ENCODE measurements at places on chromosomes 4 and X.

GRCh38 chr4:76420188-76420761, 666 bp downstream of the CCDC158 start:
- no peak for DNase-seq

GRCh38 chr4:33025236-33025635, 2305.1 kb downstream of the PCDH7 start:
- DNase-seq = no peak

- no peak for DNase-seq
Measured at GRCh38 chr4:968621-969394, 4.6 kb downstream of the DGKQ start.

GRCh38 chr4:1371176-1372165, 24.5 kb downstream of the UVSSA start:
- no peak for DNase-seq

DNA sequence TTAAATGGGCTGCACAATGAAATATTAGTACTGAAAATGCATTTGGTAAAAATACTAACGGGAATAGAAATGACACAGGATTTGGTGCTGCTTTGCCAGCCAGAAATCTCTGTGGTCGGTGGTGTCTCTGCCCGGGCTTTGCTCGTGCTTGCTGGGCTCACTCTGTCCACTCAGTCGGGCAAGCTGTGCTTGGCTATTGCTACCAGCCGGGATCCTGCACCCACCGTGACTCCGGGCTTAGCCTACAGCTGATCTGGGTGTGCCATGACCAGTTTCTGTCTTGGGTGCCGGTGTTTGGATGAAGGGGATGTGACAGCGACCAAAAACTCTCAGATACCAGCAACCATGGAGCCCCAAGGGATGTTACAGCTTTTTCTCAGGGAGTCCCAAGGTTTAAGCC, 487.7 kb downstream of the TECRL start:
- no peak for DNase-seq

- peak; percentile 32 for DNase-seq
Measured at GRCh38 chrX:100745806-100746537, 14.1 kb upstream of the SYTL4 start.

DNA sequence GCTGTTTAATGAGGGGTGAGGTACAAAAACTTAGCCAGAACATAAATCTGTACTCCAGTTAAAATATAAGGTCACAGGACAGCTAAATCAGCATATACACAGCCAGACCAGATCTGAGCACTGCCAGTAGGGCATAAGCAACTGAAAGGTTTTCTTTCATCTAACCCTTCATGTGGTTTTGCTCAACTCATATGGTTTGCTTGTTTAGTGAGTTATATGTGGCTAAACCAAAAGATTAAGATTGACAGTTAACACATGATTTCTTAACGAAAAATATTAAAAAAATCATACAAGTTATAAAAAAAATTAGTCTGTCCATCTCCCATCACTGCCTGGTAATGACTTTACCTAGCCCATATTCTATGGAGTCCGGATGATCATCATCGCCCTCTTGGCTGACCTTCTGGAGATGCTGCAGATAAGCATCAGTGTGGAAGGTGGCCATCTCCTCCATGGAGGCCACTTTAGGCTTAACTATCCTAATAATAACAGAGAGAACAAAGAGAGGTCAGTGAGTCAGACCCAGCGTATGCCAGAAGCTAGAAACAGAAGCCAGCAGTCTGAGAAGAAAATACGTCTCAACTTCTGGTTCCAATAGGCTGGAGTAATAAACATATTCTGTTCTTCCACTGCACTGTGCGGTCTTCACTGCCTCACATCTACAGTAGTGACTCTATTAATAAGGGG, 4.1 kb downstream of the HDAC8 start:
- peak; percentile 11 for DNase-seq

DNA sequence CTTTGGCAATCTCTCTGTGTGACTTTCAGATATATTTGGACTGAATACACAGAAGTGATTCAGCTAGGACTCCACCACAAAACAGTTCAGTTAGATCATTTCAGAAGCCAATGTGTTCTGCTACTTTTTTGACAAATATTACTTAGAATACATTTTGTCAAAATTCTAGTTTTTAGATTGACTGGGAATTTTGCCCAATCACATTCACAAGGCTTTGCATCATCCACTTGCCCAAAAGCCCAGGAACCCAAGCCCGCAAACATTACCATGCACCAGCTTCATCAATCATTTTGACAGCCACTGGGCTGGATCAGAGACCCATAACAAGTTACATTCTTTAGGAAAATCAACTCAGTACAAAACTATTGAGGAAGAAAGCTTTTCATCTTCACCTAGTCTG, 256.6 kb upstream of the NDST3 start:
- no peak for DNase-seq

- DNase-seq = peak; percentile 89
Measured at GRCh38 chr4:183349673-183350072, 27.4 kb upstream of the CLDN24 start.

- DNase-seq = no peak
Measured at GRCh38 chr4:40200875-40201801, 4.3 kb downstream of the RHOH start.

- DNase-seq = no peak
Measured at GRCh38 chr4:118360106-118360505, 7.3 kb upstream of the PRSS12 start.

DNA sequence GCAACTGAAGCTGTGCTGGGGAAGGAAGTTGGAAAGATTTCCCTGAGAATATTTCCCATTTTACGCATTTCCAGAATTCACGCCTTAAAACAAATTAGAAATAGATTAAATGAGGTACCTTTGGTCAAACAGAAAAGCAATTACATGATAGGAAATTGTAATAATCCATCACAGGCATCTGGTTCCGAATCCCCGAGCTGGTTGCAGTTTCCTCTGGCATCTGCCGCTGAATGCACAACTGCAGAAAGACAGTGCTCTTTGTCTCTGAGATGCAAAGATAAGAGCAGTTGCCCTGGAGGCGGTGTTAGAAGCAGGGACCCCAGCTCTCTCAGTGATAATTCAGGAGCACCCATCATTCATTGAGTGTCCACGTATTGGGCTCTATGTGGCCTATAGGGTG, 224.4 kb downstream of the LDB2 start:
- DNase-seq = no peak

DNA sequence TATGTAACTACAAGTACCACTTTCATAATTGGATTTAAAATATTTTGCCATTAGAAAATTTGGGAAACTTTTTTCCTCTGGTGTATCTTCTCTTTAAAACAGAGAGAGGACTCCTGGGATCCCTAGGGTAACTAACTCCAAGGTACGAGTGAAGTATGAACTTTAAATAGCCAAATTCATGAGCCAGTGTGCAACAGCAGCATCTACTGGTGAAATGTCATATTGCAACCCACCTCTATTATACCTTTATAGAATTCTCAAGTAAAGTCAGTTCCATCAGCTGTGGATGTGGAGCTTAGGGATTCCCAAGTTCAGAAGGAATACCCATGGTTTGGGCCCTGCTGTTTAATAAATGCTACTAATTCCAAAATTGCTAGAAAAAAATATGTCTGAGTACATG, 282.7 kb upstream of the TAPT1 start:
- no peak for DNase-seq

DNA sequence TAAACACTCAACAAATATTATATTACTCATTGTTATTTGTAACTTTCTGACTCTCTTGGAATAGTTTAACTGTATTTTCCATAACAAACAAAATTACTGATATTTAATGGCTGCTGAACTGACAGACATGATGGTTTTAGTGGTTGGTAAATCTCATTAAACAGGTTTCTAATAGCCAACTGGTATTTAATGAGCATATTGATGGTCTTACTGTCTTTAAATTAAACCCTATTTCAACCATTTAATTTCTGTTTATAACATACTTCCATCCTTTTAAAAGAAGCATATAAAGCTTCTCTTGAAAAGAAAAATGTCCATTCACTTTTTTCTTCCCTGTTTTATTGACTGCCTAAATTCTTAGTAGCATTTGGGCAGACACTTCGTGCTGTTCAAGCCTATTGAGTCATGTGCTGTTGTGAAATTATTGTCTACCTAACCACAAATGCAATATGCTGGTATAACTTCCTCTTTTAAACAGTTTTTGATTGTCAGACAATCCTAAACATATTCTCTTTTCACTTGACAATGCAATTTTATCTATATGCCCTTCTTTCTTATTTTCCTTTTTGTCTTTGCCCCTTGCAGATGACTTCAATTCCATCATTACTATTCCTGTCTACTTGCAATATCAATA, 163.9 kb upstream of the SLC7A11 start:
- DNase-seq = peak; percentile 73

GRCh38 chr4:40831146-40831907, 81.6 kb downstream of the NSUN7 start:
- DNase-seq = no peak

DNA sequence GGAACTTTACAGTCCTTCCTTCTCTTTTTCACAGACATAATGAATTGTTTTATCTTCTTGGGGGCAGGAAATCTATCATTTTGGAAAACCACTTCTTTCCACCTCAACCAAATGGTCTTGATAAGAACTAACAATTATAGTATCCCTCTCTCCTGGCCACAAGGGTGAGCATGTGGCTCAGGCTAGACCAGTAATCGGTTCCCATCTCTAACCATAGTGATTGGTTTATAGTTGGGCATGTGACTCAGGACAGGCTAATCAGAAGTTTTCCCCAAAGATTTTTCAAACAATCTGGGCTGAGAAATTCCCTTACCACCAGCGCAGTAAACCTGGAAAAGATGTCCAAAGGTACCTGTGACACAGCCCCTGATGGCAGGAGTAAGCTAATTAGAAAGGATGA, 4.0 kb upstream of the CXorf66 start:
- DNase-seq = no peak

DNA sequence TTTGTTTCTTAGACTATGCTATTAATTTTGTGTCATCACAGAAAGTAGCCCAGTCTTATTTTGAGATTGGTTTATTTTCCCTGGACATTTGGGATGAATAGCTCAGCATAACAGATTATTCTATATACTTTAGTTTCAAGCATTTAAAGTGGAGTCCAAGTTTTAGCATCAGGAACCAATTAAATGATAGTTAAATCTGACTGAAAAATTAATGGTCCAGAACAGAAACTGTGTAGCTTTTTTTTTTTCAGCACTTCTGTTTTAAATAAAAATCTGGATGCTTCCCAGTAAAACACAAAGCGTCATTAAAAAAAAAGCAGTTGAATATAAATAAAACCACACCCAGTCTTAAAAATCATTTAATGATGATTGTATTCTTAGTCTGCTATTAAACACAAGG, 59.4 kb upstream of the PITX2 start:
- no peak for DNase-seq

DNA sequence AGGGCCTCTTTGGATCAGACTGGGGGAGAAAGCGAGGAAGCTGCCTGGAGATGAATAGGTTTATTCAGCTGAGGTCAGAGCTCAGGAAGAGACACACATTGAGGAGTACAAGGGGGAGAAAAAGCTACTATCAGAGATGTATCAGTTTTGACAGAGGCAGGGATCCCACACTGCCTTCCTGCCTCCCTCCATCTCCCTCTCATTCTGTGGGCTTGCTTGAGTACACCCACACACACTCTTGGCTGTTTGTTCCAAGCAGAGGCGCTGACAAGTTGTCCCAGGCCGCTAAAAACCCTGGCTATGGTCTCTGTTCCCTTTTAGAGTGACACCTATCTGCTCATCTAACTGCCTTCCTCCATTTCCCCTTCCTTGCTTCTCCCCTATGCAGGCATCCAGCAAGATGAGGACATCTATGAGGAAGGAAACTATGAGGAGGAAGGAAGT, 5.2 kb downstream of the TSPYL2 start:
- no peak for DNase-seq

DNA sequence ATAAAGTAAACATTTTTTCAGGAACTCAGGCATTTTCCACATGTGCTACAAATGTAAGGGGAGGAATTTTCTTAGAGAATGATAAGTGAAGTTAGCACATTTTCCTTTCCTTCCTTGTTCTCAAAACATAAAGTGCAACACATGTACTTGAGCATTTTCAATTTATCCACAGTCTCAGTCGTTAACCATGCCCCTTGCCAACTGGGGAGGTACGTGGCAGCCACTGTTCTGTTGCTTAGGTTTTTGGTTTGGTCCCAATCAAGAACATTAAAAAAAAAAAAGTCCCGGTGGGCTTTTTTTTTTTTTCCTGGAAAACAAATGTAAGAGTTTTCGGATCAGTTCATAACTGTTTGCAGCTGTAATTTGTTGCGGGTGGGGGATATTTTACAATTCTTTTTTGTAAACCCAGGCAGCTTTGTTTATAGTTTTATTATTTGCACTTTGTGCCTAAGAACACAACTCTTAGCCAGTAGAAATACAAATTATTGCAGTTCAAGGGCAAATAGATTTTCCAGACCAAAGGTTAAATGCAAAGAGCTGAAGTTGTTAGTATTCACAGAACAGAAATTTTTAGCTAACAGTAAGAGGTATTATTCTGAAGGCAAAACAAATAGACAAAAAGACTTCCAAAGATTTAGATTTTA, 112.1 kb upstream of the NAP1L5 start:
- DNase-seq = no peak

DNA sequence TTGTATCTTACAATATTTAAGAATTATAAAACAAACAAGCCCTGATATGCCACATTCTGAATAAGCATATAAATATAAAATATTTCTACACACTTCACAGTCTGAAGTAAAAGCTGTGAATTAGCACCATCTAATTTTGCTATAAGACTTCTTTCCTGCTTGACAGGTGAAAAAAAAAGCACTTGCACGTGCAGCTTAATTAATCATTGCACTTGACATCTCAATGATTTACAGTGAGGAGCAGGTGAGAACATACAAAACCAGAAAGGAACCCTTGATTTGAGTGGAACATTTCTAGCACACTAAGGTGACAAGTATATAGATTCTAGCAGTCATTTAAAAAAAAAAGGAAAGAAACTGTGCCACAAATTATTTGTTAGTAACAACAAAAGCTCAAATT, 47.9 kb downstream of the CHIC2 start:
- no peak for DNase-seq

DNA sequence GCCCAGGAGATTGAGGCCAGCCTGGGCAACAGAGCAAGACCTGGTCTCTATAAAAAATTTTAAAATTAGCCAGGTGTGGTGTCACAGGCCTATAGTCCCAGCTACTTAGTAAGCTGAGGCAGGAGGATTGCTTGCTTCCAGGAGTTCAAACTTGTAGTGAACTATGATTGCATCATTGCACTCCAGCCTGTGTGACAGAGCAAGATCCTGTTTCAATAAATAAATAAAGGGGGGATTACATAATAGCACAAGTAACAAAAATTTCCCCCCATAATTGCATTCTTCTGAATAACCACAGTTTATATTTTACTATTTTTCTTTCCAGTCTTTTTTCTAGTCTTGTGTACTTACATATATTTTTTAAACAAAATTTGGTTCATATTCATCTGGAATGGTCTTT, 135.6 kb downstream of the CHIC2 start:
- peak; percentile 81 for DNase-seq

GRCh38 chrX:113962343-113962742, 621.5 kb upstream of the HTR2C start:
- no peak for DNase-seq

All from EH (cell line).